ENCODE measurements at places on chromosomes 1 and 21. TPM values are rescaled to one million over a fixed set of nuclear protein-coding genes. Genes with fewer than 3 reads are reported as not detected.
A peak's percentile ranks its signal among the peaks of the same experiment; 100 is the strongest.

- peak; percentile 25 for DNase-seq
Measured at GRCh38 chr1:51569284-51570062, 47.4 kb upstream of the OSBPL9 start.

GRCh38 chr1:233928123-233928522, 23.6 kb downstream of the SLC35F3 start:
- no peak for DNase-seq

DNA sequence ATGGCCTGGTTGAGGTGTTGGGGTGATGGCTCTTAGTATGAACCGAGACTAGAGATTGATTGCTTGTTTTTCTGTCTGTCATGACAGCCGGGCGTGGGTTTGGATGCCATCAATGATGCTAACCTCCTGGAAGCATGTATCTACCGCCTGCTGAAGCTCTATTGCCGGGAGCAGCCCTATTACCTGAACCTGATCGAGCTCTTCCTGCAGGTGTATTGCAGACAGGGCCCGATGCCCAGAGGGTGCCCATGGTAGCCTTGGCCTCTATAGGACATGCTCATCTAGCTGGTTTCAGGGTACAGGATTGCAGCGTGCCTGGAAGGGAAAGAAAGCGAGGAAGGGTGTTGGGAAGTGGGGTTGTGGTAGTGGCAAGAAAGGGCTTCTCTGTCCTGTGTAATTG, 2.6 kb upstream of the RUSC1 start:
- DNase-seq: no peak

GRCh38 chr21:44199448-44199847, 41.3 kb downstream of the ICOSLG start:
- peak; percentile 7 for DNase-seq

- DNase-seq: no peak
Measured at GRCh38 chr1:189962181-189962580, 515.5 kb downstream of the BRINP3 start.

DNA sequence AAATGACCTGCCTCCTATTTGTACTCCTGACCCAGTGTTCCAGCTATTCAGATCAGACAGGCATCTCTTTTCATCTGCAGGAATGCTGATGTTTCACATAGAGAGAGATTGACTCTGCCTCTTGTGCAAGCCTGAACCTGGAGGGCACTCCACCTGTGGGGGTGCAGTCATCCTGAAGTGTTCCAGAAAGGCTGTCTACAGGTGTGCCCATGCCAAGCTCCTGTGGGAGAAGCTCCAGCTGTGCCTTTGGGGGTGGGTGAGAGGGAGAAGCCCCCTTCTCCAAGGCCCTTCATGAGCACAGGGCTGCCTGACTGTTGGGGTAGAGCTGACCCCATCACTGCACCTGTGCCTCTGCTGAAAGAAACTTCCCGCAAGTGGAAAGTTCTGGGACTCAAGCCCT, 22.8 kb downstream of the IFI44 start:
- DNase-seq: no peak

The MYOM3 gene
- total RNA-seq: 2.7 TPM

All from mucosa of descending colon (tissue), 3 donors.